Stimulated activated CD8-positive, alpha-beta memory T cell treated with anti-CD3 and anti-CD28 coated beads, Interleukin-2, amount 100 ng/mL, for 1 hour (primary cell): ENCODE measurements at places on chromosomes 5 and 9.

DNA sequence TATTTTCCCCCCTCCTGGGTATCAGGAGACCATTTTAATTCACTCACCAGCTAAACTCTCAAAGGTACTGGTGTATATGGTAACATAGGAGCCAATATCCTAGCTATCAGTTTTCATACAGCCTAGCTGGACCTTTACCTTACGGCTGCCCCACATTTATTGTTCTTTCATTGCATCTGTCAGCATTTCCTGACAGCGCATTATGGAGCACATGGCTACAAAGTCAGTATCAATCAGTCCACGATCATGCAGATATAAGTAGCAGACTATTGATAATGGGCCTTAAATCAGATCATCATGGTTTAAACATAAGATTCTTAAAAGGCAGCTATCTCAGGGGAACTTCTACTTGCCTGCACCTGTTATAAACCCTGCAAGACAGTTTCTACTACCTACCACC lies 304.7 kb downstream of the KIAA0825 start:
- DNase-seq = no peak

GRCh38 chr9:87498811-87499360 lies 1.2 kb downstream of the DAPK1 start:
- DNase-seq = no peak

- DNase-seq = no peak
Measured at GRCh38 chr5:62627121-62627520, 48.5 kb downstream of the LRRC70 start.

DNA sequence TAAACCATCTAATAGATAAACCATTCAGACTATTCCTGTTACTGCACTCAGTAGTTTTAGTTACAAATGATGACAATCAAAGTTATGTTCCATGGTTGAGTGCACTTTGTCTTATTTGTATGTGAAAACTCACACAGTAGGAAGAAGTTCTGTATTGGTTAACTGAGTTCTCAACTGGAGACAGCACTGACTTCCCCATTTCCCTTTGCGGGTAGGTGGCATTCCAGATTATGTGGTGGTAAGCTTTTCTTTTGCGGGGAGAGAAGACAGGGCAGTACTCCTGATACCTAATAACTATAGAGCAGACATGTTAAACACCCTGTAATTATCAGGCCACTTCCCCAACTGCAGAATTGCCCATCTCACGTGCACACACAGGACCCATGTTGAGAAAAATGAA lies 24.4 kb downstream of the TARS1 start:
- no peak for DNase-seq
